Glutamatergic neuron (in vitro differentiated cells): ENCODE measurements at places on chromosomes 7 and 10. TPM values are rescaled to one million over a fixed set of nuclear protein-coding genes. Genes with fewer than 3 reads are reported as not detected.
A peak's percentile ranks its signal among the peaks of the same experiment; 100 is the strongest.

The FAM3C gene
- total RNA-seq = 19.9 TPM

The ANXA8 gene
- total RNA-seq = not detected

DNA sequence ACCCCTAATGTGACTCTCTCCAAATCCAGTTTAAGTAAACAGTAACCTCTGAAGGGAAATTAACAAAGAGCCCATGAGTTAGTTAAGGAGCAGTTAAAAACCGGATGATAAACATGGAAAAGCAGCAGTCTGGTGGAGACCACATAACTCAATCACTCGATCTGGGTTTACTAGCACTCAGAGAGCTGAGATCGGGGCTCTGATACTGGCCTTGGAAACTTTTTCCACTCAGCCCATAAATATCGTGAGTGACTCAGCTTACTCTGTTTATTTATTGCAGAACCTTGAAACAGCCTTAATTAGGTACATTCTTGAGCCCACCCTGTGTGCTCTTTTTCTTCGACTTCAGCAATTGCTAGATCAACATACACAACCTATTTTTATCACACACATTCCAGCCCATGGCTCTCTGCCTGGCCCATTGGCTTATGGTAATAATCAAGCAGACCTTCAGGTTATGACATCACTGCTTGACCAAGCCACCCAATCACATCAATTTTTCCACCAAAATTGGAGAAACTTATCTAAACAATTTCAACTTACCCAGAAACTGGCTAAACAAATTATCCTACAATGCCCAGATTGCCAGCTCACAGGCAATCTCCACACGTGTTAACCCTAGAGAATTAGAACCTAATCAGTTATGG is 82.2 kb upstream of the GPR22 start:
- no peak for DNase-seq

DNA sequence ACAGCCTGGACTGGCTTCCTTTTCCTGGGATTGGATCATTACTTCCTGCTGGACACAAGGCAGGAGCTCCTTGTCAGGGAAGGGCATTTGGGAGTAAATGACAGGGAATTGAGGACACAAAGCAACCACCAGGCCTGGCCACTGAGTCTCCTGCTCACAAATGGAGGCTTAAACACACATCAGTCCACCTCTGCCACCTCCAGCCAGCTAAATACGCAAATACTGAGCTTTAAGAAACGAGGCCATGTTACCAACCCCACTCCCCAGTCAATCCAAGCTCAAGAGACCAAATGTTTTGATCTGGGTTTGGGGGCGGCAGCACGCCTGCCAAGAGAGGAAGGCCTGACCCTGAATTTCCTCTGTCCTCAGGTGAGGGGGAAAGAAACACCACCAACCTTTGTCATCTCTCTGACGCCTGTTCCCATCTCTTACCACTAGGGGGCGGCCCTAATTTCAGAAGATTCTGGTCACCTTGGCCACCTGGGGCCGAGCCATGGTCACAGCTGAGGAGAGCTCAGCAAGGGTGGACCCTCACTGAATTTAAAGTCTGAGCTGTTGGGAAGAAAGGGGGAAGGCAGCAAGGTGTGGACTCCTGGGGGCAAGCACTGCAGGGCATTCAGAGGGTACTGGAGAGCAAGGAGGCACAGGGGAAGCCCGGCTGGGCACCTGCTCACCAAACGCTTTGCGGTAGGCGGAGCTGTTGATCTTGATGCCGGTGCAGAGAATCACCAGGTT is 16.5 kb downstream of the AIFM2 start:
- DNase-seq = peak; percentile 65

DNA sequence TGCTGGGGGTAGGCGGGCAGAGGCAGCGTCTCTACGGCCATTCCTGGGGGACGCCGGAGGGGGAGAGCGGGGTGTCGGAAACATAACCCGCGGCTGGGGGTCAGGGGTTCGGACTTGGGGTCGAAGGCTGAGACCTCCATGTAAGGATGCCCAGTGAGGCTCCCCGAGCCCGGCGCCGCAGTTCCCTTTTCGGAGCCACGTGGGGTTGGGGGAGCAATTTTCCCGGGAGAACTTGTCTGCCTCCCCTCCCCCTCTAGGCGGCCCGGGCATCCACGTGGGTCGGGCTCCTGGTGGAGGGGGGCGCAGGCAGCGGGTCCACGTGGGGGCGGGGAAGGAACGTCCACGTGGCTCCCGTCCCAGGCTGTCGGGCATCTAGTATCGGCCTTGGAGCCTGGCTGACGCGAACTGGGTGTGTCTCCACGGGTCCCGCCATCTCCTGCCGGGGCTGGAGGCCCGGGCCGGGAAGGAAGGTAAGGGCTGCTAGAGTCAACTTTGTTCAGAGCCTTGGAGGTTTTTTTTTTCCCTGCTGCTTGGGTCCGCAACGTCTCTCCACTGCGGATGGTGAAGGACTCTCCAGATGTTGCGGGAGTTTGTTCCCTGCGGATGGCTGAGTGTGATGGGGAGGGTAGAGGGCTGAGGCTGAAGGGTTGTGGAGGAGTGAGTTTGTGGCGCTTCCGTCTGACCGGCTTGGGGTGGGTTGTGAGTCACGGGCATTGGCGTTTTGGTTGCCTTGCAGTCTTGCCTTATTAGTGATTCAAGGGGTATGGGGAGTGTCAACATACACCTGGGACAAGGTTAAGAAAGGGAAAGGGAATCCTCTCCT is 744 bp downstream of the PPRC1 start:
- DNase-seq = peak; percentile 74

DNA sequence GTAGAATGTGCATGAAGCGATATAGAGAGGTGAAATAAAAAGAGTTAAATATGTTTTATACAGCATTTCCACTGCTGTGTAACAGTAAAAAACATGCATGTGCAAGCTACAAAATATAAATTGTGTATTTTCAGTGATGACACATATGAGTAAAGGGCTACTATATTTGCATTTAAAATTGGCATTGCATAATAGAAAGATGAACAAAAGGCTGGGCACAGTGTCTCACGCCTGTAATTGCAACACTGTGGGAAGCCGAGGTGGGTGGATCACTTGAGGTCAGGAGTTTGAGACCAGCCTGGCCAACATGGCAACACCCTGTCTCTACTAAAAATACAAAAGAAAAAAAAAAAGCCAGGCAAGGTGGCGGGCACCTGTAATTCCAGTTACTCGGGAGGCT is 79.8 kb upstream of the CCDC71L start:
- no peak for DNase-seq

DNA sequence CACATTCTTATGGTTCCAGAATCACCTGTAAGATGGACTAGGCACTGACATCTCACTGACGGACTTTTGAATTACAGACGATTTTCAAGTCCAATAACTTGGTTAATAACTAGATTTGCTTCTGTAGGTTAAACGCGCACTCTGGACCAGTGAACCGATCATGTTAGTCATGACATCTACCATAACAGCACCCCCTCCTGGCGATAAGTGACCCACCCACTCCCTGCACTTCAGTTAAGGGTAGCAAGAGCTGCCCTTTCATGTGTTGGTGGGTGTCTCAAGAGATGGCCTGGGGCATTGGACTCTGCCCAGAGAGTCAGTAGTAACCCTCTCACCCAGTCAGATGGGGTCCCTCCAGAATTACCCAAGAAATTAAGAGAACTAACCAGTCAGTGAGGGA is 12.9 kb downstream of the GRM8 start:
- DNase-seq = no peak

GRCh38 chr10:48938281-48938680 is 1.4 kb downstream of the LRRC18 start:
- DNase-seq = no peak

DNA sequence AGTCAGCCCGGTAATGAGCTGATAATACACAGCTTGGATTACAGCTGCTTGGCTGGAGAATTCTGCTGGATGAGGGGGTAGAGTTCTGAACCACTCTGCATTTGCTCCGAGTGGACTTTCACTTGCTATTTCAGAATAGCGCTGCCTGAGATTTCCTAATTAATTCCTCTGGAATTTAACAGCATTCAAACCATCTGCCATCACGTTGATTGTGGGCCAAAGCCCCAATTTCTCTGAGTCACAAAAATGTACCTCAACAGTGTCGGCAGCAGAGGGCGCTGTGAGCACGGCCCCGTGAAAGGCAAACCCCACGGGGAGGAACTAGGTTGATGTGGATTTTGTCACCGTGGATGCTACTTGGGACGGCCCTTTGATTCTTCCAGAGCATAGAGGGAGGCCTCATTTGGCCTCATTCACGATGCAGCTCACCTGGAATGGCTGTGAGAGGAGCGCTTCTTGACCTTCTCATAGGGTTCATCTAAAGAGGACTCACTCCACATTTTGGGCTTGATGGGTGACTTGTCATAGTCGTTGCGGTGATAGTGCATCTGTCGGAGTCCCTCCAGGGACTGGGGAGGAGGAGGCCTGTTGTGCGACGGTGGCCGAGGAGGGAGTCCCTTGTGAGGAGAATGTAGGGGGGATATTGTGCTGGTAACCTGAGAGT is 73.3 kb downstream of the PRPF18 start:
- peak; percentile 75 for DNase-seq

DNA sequence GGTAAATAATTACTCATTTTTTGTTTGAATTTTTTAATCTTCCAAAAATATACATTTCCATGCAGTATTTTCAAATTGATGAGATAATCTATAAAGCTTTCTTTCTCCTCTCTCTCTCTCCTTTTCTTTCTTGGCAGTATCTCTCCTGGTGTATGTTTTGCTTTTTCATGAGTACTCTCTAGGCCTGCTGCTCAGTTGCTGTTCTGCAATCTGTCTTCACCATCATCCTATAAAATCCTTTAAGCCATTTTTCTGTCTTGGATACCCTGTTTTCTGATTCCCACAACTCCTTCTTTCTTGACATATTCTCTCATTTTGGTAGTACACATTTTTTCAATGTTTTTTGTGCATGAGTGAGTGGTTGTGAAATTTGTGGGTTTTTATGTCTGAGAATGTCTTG is 1558.1 kb upstream of the LRRTM3 start:
- no peak for DNase-seq

- peak; percentile 63 for DNase-seq
Observed at GRCh38 chr10:81874875-81875466, at the start of gene NRG3. NRG3 (plus strand) TSS chr10:81875194.
